ENCODE measurements at places on chromosomes 16 and 17. TPM values are rescaled to one million over a fixed set of nuclear protein-coding genes. Genes with fewer than 3 reads are reported as not detected.

GRCh38 chr17:337453-337852 is 15.2 kb downstream of the RPH3AL start:
- H3K27me3 ChIP-seq = no peaks in the 10 kb centered on the region
- no peaks in the 10 kb centered on the region for H3K36me3 ChIP-seq
- H3K4me1 ChIP-seq = peaks cover 8% of the 10 kb centered on the region
- no peak overlapping the region for H3K4me3 ChIP-seq
- DNase-seq = no peak
- H3K27ac ChIP-seq = no peak overlapping the region

GRCh38 chr17:40068917-40069750 is 6.4 kb downstream of the THRA start:
- peak; percentile 97 for DNase-seq
- no peaks in the 10 kb centered on the region for H3K27me3 ChIP-seq
- H3K4me3 ChIP-seq = no peak overlapping the region
- H3K4me1 ChIP-seq = peaks cover 83% of the 10 kb centered on the region
- H3K27ac ChIP-seq = peak overlapping the region; percentile 93

DNA sequence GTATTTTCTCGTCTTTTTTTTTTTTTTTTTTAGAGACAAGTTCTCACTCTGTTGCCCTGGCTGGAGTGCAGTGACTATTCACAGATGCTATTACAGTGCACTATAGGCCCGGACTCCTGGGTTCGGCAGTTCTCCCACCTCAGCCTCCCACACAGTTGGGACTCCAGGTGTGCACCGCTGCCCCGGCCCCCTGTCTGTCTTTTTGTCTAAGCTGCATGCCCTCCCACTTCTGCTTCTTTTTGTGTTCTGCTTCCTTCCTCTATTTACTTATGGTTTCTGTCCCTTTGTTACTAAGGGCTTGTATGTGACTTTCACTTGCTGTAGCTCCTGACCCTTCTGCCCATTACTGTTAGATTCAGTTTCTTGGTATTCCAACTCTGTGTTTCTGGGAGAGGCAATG is 20.5 kb downstream of the SLC7A6 start:
- H3K27ac ChIP-seq = peak overlapping the region; percentile 50
- H3K4me1 ChIP-seq = peaks cover 3% of the 10 kb centered on the region

The HSD17B1 gene
- total RNA-seq = 1.3 TPM

The LITAFD gene
- not detected for total RNA-seq

The PYDC1 gene
- total RNA-seq = not detected

The TBC1D3G gene
- not detected for total RNA-seq

GRCh38 chr17:82319619-82320062 is 2.2 kb upstream of the CD7 start:
- no peak overlapping the region for H3K4me3 ChIP-seq
- no peaks in the 10 kb centered on the region for H3K4me1 ChIP-seq
- no peak for DNase-seq
